ENCODE measurements at places on chromosomes 3 and 15.

DNA sequence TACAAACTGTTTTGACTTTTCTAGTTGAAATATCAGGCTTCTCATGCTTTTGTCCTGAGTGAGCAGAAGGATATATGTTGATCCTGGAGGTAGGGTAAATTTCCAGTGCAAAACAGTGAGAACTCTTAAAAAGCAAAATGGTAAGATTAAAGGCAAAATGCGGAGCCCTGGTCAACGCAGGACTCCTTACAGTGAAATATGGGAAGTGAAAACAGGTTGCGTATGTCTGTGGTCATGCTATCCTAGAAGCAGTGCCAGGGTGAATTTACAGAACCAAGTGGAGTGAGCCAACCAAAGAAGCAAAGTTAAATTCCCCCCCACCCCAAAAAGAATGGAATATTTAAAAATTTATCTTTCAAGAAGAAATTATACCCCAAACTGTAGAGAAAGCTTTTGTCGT lies 256.4 kb downstream of the NR2F2 start:
- DNase-seq: no peak

DNA sequence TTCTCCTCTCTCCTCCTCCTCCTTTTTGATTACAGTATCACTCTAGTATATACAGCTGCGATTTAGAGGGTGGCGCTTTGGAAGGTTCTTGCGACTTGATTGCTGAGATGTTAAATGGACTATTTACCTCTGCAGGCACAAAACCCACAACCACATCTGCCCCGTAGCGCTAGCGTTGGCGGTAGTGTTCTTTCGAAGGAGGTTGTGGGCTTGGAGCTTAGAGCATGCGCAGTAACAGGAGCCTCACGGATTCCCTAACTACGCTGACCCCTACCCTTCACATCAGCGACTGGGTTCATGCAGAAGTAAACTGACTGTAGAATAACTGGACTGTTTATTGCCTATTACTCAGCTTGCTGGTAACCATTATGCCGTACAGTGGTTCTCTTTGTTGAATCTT lies 58.0 kb downstream of the CGGBP1 start:
- peak; percentile 22 for DNase-seq

DNA sequence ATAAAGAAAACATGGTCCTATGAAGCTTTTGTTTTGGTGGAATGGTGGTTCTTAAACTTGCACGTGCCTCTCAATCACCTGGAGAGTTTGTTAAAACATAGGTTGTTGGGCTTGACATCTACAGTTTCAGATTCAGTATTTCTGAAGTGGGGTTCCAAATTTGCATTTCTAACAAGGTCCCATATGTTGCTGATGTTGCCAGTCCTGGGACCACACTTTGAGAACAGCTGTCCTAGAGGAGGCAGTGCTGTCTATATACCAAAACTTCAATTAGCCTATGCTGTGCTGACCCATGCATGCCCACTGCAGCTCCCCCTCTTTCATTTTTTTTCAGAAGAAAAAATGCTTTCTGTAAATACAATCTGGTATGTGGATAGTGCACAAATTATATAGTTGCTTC lies 31.3 kb downstream of the ALCAM start:
- DNase-seq: no peak

- DNase-seq: peak; percentile 32
Measured at GRCh38 chr15:34436956-34437442, 609 bp downstream of the GOLGA8A start.

- DNase-seq: no peak
Measured at GRCh38 chr3:23550402-23550801, 255.4 kb upstream of the UBE2E1 start.

- no peak for DNase-seq
Measured at GRCh38 chr15:54374184-54374952, 396.1 kb downstream of the UNC13C start.

DNA sequence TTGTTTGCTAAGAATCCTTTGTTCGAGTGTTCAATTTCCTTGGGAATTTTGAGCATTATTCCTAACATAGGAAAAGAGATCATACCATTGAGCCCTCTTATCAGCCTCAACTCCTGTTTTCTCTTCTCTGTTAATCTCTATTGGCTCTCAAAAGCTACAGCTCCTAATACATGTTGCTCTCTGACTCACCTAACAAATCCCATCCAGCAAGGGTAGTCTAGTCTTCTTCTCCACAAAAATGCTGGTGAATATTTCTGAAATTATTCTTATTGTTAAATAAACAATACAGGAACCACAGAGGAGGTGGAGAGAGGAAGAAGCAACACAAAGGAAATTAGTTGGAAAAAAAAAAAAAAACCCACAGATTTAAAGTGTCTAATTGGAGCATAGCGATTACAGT lies 325.8 kb upstream of the NAALADL2 start:
- DNase-seq: peak; percentile 77

DNA sequence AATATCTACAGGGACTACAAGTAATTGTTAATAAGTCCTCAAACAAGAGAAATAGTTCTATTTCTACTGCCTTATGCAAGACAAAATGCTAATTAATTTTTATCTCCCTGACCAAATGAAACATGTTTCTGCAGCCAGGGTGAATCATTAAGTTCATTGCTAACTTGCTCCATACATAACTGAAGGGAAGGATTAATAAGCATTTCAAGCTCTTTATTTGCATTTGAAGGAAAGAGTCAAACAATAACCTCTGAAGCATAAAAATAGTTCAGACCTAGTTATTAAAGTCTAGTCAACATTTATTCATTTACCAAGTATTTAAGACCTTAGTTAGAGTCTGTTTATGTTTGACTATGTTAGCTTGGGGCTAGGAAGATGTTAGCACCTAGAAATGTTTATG lies 120.0 kb downstream of the ATP1B3 start:
- DNase-seq: no peak

- no peak for DNase-seq
Measured at GRCh38 chr15:96560246-96560895, 229.9 kb downstream of the NR2F2 start.

GRCh38 chr3:11591391-11592282 lies 52.1 kb downstream of the VGLL4 start:
- DNase-seq: peak; percentile 88

DNA sequence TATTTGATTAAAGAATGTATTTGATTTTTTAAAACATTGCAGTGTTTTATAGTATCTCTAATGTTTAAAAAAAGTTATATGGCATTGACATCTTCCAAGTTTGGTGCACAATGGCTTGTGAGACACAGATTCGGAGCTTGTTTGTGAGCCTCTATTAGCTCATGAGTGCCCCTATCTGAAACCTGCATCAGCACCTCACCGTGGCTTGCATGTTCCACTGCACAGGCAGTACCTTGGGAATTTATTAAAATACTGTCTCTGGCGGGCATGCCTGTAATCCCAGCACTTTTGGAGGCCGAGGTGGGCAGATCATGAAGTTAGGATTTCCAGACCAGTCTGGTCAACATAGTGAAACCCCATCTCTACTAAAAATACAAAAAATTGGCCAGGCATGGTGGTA lies 6.8 kb upstream of the RTP2 start:
- DNase-seq: no peak

- DNase-seq: no peak
Measured at GRCh38 chr3:10238345-10239183, 9.7 kb upstream of the TATDN2 start.

- no peak for DNase-seq
Measured at GRCh38 chr15:84799511-84800187, 17.5 kb upstream of the ALPK3 start.

DNA sequence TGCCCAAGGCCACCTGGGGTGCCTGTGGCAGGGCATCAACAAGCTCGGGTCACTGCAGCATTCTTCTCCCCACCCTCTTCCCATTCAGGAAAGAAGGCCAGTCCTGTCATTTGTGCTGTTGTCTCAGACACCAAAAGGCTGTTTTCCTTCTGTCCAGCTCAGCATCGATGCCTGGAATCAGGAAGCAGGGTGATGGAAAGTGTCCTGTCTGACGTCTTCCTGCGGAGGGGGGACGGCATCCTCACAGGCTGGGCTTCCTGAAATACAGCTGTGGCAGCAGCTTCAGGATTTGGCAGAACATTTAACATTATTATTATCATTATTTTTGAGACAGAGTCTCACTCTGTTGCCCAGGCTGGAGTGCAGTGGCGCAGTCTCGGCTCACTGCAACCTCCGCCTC lies 33.0 kb upstream of the ANKDD1A start:
- no peak for DNase-seq

- no peak for DNase-seq
Measured at GRCh38 chr3:150545419-150546225, 674 bp downstream of the SERP1 start.

GRCh38 chr15:60572541-60573421 lies 93.8 kb upstream of the ICE2 start:
- no peak for DNase-seq

DNA sequence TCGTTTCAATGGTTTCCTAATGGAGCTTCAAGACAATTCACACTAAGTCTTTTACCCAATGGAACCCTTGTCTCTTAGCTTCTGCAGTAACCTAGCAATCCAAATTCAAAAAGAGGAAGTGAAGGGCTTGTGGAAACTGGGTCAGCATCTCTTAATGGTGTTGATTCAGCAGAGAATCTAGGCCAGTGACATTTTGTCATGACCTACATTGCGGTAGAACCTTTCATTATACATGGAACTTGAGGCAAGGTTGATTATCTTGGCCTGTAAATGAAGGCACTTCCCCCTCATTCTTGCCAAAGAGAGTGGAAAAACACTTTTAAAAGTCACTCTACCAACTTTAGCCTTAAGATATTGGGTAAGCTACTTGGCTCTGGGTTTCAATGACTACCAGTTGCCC lies 42.8 kb downstream of the C2CD4B start:
- no peak for DNase-seq

DNA sequence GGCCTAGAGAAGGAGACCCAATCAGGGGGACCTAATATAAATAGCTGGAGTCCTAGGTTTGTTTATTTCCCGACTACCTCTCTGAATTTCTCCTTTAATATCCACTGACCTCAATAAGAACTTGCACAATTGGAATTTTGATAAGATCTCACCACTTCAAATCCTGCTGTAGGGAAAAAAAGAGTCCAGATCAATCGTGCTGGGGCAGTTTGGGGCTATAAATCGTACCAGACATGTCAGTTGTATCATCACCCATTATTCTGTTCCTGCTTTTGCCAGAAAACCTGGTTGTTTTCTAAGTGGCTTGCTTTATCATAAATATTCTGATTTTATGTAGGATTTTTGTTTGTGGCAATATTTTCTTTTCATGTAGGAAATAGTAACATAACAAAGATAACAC lies 281.3 kb downstream of the DIPK2A start:
- DNase-seq: no peak

DNA sequence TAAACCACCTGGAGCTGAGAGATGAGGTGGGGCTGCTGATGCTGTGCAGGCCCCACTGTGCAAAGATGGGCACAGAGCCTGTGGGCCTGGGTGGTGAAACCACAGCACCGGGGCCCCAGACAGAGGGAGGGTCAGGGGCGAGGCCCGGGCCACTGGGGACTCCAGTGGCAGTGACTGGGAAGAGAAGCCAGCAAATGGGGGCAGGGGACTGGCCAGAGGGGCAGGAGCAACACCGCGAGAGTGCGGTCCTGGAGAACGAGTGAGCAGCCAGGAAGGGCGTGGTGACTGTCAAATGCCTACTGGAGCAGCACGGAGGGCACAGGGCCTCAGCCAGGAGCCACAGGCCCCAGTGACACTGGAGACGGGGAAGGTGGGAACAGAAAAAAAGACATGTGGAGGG lies 39.8 kb downstream of the HCN4 start:
- DNase-seq: no peak

- DNase-seq: peak; percentile 78
Measured at GRCh38 chr3:115792206-115792955, 169.1 kb downstream of the GAP43 start.

DNA sequence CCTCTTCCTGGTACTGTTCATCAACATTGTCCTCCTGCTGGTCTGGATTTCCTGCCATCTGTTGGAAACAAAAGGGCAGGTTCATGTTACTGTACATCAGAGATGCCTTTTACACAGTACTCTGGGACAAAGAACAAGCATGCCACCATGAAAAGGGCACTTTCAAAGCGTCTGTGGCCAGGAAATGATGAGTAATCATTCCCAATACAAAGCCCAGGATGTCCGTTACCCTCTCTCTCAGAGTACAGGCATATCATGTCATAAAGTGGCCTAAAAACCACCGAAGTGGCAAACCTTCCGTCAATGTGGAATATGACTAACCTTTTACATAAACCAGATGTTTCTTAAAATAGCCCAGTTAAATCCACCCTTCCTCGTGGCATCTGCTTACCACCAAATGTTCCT lies 71.2 kb downstream of the GOLIM4 start:
- DNase-seq: peak; percentile 95

GRCh38 chr3:149815728-149816127 lies 2.7 kb downstream of the RNF13 start:
- no peak for DNase-seq

GRCh38 chr3:97827741-97828471 lies 6.1 kb downstream of the CRYBG3 start:
- DNase-seq: peak; percentile 19

GRCh38 chr15:62505762-62506161 lies 340.7 kb upstream of the C2CD4B start:
- no peak for DNase-seq

DNA sequence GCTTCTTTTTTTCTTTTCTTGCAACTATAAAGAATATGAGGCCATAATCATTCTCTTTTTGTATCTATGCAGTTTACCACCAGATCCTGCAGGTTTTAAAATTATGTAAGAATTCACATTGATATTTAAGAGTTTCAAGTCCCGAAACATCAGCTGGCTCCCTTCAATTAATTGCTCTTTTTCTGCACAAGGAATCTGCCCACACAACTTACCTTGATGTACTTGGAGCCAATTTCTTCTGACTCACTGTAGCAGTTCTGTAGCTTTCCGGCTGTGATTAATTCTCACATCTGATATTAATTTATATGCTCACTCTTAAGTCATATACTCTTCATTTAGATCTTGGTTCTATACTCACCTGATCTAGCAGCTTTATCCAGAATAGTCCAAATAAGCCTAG lies 781.8 kb downstream of the CADM2 start:
- DNase-seq: no peak

DNA sequence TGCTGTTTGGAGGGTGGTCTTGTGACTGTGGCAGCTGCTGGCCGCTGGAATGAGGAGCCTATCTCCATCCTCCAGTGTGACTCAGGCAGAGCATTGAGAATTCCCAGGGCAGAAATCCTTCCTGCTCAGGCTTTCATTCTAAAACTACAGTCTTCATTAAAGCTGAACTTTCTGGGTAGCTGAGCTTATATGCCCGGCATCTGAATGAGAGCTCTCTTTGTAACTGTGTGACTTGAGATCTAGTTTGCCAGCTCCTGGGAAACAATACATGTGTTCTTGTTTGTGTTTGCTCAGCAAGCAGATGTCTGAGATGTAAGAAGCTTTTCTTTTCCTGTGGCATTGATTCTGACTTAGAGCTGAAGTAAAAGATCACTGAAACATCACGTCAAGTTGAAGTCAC lies 22.4 kb downstream of the RLBP1 start:
- no peak for DNase-seq

- no peak for DNase-seq
Measured at GRCh38 chr3:148232389-148232788, 465.3 kb upstream of the AGTR1 start.

DNA sequence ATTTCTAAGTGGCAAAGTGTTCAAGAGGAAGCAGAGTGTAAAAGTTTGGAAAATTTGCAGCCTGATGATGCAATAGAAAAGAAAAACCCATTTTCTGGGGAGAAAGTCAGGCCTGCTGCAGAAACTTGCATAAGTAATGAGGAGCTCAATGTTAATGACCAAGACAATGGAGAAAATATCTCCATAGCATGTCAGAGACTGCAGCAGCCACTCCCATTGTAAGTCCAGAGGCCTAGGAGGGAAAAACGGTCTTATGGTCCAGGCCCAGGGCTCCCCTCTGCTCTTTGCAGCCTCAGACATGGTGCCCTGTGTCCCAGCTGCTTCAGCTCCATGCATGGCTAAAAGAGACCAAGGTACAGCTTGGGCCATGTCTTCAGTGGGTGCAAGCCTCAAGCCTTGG lies 96.6 kb upstream of the GMNC start:
- DNase-seq: no peak

All from astrocyte of the spinal cord (primary cell).